Purkinje cell (primary cell): ENCODE measurements at places on chromosomes 5 and 9. TPM values are rescaled to one million over a fixed set of nuclear protein-coding genes. Genes with fewer than 3 reads are reported as not detected.

The PCDHA1 gene
- 5.3 and 10.1 TPM in 2 replicates for polyA plus RNA-seq

The SYNPO gene
- polyA plus RNA-seq = 0.25 and 4.6 TPM in 2 replicates

The ARID3C gene
- polyA plus RNA-seq = not detected in 2 replicates

The EPB41L4B gene
- polyA plus RNA-seq = 0.90 and 4.4 TPM in 2 replicates

The NCS1 gene
- 25.8 and 35.5 TPM in 2 replicates for polyA plus RNA-seq

The SLC4A9 gene
- 0.11 TPM in 1 of 2 replicates, not detected in the other for polyA plus RNA-seq

The C9 gene
- polyA plus RNA-seq = 0.08 TPM in 1 of 2 replicates, not detected in the other

The STK32A gene
- 12.5 and 12.6 TPM in 2 replicates for polyA plus RNA-seq

The TMOD1 gene
- polyA plus RNA-seq = 8.3 and 15.1 TPM in 2 replicates

The FBXL17 gene
- polyA plus RNA-seq = 8.5 and 8.6 TPM in 2 replicates

The ELAVL2 gene
- 1.5 and 14.0 TPM in 2 replicates for polyA plus RNA-seq

The ZNF169 gene
- polyA plus RNA-seq = 3.3 and 3.4 TPM in 2 replicates

The C5orf47 gene
- polyA plus RNA-seq = 0.31 TPM in 1 of 2 replicates, not detected in the other

The LHX3 gene
- polyA plus RNA-seq = not detected in 2 replicates

The SOWAHA gene
- 2.9 and 6.2 TPM in 2 replicates for polyA plus RNA-seq

The PCDHA9 gene
- 0.07 and 0.16 TPM in 2 replicates for polyA plus RNA-seq

The AJM1 gene
- not detected in 2 replicates for polyA plus RNA-seq

The TRIM14 gene
- polyA plus RNA-seq = 0.29 and 0.32 TPM in 2 replicates

The HRH2 gene
- 8.8 and 11.5 TPM in 2 replicates for polyA plus RNA-seq

The PSAT1 gene
- polyA plus RNA-seq = 71.8 and 81.1 TPM in 2 replicates

The LAMC3 gene
- polyA plus RNA-seq = not detected in 2 replicates

The OR2S2 gene
- not detected in 2 replicates for polyA plus RNA-seq

The BTNL8 gene
- not detected in 2 replicates for polyA plus RNA-seq

The TICAM2 gene
- 1.6 and 2.7 TPM in 2 replicates for polyA plus RNA-seq

The TRAF2 gene
- polyA plus RNA-seq = 1.1 and 1.4 TPM in 2 replicates

The OSMR gene
- polyA plus RNA-seq = 3.1 TPM in 1 of 2 replicates, not detected in the other

The MPDZ gene
- 18.4 and 21.8 TPM in 2 replicates for polyA plus RNA-seq

The MARVELD2 gene
- polyA plus RNA-seq = 0.66 TPM in 1 of 2 replicates, not detected in the other

The ALDH1A1 gene
- polyA plus RNA-seq = 198 and 228 TPM in 2 replicates

The ANKRD55 gene
- polyA plus RNA-seq = 0.15 and 1.8 TPM in 2 replicates
